ENCODE measurements at places on chromosomes 3 and 15.

GRCh38 chr15:36177590-36178302, 401.7 kb upstream of the CDIN1 start:
- DNase-seq: no peak

- DNase-seq: no peak
These were observed 39.7 kb upstream of the PYGO1 start for GRCh38 chr15:55627730-55628368.

DNA sequence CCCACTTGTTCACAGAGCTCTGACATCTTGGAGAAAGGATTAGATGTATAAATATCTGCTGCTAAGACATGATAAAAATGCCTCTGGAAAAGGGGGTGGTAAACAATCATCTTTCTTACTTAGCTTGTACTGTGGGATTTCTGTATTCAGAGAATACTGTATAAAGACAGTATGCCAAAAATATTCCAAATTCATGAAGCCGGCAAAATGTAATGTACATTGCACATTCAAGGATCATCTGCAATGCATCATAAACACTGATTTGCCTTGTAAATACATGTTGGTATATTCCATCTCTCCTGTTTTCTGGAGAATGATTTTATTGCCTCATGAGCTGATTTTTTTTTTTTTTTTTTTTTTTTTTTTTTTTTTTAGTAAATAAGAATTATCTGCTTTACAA, 355.3 kb downstream of the ROBO1 start:
- DNase-seq: no peak

DNA sequence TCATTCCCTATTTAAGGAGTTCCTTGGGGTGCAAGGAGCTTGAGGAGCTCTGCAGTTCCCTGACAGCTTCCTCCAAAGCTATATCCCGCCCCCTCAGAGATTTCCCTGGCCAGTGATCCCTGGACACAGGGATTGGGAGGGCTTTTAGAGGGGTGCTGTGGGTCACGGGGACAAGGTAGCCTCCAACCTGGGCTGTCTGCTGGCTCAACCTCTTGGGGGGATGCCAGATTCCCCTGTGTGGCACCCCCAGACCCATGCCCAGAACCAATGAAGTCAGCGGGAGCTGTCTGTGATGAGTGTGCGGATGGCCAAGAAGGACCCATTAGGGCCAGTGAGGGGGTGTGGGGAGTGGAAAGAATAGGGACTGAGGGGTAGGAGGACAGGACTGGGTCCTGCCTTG, 21.0 kb upstream of the ATP2B2 start:
- DNase-seq: no peak

GRCh38 chr3:117104381-117104780, 394.8 kb downstream of the TUSC7 start:
- no peak for DNase-seq

- DNase-seq: no peak
These were observed 107.7 kb downstream of the TCF12 start for GRCh38 chr15:57026016-57026592.

DNA sequence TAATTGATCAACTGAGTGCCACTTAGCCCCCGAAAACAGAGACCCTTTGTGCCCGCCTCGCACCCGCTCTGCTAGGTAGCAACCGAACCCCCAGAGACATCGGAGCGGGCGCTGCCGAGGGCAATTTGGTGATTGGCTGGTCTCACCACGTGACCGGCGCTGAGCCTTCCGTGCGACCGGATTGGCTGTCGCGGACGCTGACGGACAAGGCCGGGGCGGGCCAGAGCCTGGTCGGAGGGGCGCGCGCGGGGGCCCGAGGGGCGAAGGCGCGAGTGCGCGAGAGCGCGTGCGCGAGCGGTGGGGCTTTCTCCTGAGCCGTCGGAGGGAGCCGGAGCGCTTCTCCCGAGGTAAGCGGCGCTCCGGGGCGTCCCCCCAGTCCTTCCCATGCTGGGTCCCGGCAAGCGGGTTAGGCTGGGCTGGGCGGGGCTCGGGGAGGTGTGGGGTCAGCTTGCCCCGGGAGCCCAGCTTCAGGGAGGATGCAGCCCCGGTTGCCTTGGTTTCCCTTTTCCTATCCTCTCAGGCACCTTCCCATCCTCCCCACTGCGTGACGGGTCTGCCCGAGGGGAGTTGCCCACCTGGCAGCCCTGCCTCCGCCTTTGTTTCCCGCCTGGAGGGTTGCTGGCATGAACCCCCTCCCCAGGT, at the start of gene TMEM108:
Gene TMEM108, plus strand, starts transcription at position 303 of the 642 bp plus-strand sequence.
- peak; percentile 11 for DNase-seq

- DNase-seq: no peak
These were observed 256.7 kb downstream of the ZPLD1 start for GRCh38 chr3:102691507-102691906.

DNA sequence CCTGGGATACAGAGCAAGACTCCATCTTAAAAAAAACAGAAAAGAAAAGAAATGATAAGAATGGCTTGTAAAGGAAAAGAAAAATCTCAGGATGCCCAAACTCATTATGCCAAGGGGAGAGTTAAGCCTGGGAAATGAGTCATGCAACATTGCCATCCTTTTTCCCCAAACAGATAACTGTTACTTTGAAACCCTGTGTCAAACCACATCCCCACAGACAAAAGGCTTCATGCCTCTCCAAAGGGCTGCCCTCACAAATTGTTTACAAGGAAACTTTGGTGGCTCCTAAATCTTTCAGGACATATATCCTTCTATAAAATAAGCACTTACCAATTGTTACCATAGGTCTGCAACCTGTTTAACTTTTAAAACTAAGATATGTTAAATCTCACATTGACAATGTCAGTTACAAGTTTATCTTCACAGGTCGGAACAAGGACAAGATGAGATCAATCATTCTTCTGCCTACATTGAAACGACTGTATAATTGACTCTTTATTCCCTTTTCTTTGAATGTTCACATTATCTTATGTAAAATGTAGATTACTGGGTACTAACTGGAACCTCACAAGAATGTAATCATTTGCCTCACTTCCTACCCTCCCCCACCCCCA, 18.6 kb upstream of the SENP7 start:
- DNase-seq: no peak
